ENCODE measurements at places on chromosomes 6 and 20.
A peak's percentile ranks its signal among the peaks of the same experiment; 100 is the strongest.

DNA sequence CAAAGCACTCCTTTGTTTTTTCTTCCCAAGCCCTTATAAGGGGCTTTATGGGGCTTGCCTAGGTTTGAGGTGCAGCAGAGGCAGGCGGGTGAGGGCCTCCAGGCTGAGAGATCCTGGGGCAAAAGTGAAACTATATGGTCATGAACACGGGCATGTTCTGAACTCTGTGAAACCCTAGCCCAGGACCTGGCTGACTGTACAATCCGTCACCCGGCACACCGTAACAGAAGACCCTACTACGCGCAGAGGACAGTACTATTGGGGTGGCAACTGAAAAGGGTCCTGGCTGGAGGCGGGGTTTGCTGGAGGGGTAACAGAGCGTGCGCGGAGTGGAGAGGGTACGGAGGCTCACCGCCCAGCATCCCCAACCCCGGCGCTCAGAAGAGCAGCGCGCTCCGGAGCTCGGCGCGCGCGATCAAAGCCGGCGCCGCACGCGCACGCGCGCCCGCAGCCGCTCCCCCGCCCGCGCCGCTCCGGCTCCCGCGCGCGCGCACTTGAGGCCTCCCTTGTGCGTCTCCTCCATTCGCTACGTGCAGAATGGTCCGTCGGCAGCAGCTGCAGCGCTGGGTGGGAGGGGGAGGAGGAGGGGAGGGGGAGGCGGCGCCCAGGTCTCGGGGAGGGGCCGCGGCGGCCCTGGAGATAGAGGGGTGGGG is 54.2 kb downstream of the MRPL14 start:
- peak; percentile 79 for DNase-seq

- no peak for DNase-seq
Measured at GRCh38 chr6:141580988-141581552, 551.7 kb upstream of the GJE1 start.

- no peak for DNase-seq
Measured at GRCh38 chr6:25939593-25939992, 9.1 kb upstream of the SLC17A2 start.

DNA sequence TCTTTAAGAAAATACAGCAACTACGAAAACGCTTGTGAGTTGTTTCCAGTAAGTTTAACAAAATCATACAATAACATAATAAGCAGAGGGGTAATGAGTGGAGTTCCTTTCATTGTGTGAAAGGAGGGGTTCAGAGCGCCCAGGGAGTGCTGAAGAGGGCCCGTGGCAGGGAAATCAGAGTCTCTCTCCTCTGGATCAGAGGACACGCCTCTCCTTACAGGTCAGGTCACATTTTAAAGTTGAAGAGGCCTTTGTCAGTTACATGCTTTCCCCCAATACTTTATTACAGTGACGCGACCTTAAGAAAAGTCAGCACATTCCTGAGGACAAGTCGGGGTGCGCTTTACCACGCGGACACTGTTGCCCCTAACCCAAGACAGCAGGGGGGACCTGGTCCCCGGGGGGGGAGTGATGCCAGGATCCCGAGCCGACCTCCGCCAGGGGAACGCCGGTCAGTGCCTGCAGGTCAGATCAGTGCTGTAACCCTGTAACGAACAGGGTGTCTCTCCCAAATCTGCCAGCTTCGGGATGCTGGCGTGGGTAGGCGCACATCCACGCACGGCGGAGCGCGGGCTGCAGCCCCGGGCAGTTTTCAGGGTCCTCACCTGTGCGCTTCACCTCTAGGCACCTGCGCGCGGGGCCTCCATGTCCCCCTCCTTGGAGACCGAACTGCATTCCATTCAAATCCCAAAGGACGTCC is 848 bp downstream of the DACT2 start:
- DNase-seq: no peak

DNA sequence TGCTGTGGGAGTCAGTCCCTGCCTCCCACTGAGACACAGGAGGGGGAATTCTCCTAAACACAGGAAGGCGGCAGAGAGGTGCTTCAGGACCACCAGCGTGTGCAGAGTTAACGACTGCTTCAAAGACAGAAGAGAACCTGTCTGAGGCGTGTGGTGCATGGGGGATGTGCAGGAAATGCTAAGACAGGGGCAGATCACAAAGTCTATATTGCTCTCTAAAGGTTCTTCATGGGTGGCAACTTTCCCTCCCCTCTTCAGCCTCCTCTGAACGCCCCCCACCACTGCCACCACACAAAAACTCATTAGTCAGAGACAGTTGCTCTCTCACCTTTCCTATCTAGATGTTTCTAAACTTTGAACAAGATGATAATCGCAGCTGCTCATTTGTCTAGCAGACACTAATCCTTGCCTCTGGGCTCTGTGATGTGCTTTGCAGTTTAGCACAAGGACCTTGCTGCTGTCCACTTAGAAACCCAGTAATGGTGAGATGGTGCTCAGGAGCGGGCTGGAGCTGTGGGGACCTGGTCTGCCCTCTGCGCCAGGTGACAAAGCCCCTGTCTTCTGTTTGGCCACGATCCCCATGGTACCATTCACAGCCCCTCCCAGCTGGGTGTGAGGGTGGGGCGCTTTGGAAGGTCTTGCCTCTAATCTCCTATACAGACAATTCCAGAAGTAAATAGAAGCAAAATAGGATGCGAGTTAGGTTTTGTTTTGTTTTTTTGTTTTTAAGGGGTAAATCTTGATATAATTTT is 219.6 kb downstream of the NRN1 start:
- no peak for DNase-seq

GRCh38 chr6:123515715-123516114 is 121.0 kb downstream of the TRDN start:
- DNase-seq: no peak

DNA sequence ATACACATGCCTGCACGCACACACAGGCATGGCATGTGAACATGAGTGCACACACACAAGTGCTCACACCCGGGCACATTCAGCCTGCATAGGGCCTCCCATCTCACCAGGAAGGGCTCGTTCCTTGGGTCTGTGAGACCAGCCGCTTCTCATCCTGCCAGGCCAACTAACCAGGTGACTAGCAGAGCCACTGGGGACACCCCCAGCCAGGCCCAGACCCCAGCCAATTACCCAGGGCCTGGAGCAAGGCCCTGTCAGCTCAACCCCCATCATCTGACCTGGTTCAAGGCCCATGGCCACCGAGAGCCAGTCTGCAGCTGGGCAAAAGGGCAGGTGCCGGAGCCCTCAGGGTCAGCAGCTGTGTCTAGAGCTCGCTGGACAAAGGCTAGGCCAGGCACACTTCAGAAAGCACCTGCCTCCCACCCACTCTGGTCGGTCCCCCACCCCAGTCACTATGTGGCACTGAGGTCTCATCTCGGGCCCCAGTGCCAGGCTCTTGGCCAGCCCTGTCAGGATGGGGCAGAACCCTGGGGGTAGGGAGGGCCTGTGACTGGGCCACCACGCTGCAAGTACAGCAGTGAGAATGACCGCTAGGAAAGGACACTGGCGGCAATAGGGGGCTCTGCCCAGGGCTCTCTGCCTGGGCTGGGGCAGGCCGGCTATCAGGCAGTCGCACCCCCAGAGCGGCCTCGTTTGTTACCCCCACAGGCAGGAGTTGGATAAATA is 26.8 kb upstream of the MRGBP start:
- no peak for DNase-seq

DNA sequence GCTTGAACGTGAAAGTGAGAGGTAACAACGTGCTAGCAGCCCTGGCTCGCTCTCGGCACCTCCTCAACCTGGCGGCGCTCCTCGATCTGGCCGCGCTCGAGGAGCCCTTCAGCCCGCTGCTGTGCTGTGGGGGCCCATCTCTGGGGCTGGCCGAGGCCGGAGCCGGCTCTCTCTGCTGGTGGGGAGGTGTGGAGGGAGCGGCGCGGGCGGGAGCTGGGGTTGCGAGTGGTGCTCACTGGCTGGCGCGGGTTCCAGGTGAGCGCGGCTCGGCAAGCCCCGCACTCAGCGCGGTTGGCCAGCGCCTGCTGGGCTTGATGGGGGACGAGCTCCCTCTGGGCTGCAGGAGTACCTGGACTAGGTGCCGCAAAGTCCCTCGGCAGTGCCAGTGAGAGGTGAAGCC is 52.5 kb upstream of the RPS6KA2 start:
- no peak for DNase-seq

DNA sequence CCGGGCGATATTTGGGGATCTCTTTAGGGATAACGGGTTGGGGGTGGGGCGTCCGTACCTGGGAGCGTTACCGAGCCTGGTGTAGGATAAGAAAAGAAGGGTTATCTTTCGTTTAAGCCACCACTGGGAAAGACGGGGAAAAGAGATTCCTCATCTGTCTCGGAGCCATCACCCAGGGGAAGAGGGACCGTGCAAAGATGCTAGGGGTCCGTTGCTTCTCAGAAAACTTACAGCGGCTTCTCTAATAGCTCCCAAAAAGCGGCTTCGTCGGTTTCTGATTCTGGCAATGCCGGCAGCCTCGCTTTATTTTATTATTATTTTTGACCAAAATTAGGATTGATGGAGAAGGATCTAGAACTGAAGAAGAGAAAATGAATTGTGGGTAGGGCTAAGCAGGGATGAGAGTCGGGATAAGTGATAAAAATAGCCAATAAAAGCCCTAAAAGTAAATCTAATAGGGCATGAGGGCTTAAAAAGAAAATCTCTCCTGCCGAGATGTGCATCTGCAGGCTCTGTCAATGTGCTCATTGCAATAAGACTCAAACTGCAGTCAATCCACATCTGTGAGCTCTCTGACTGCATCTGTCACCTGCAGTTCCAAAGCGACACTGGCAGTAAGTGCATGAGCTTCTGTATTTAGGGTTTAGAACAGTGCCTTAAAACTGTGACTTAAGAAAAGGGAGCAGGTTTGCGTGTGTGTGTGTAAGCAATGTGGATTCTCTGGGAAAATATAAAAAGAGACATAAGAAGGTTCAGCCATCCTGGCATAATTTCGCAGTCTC is 801 bp downstream of the TBPL1 start:
- no peak for DNase-seq

- no peak for DNase-seq
Measured at GRCh38 chr6:119277052-119277451, 72.5 kb downstream of the MAN1A1 start.

DNA sequence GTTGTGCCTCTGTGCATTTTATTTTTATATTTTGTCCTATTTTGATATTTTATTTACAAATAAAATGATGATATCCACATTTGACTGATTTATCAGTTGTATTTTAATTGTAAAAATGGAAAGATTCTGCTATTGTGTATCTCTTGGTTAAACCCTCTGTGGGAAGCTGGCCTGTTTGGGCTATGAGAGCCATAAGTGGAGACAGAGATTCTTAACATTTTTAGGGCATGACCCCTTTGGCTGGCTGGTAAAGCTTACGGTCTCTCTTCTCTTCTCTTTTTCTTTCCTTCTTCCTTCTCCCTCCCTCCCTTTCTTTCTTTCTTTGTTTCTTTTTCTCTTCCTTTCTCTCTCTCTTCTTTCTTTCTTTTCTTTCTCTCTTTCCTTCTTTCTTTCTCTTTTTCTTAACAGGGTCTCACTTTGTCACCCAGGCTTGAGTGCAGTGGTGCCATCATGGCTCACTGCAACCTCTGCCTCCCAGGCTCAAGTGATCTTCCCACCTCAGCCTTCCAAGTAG is 172.3 kb upstream of the CDYL start:
- DNase-seq: no peak

DNA sequence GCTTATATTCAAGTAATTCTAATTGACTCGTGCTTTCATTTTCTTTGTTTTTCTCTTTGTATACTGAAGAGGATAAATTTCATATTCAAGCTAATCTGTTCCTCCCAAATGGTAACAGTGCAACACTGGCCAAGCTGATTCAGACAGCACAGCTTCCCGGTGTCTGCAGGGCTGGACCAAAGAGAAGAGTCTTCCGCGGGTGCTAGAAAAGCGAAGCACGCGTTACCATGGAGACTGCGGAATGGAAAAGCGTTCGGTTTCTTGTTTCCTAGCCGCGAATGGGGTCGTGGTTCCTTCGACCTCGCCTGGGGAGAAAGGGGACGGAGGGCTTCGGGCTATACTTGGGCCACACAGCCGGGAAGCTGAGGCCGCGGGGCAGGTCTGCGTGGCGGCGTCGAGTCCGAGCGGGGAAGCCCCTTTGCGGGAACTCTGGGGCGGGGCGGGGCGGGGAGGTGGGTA is 6.2 kb upstream of the ZNF311 start:
- DNase-seq: peak; percentile 60

GRCh38 chr6:46134216-46134615 is 4.4 kb downstream of the ENPP4 start:
- DNase-seq: no peak

- DNase-seq: no peak
Measured at GRCh38 chr20:43528258-43528875, 20.9 kb downstream of the L3MBTL1 start.

- no peak for DNase-seq
Measured at GRCh38 chr6:14664112-14664601, 546.6 kb downstream of the CD83 start.

DNA sequence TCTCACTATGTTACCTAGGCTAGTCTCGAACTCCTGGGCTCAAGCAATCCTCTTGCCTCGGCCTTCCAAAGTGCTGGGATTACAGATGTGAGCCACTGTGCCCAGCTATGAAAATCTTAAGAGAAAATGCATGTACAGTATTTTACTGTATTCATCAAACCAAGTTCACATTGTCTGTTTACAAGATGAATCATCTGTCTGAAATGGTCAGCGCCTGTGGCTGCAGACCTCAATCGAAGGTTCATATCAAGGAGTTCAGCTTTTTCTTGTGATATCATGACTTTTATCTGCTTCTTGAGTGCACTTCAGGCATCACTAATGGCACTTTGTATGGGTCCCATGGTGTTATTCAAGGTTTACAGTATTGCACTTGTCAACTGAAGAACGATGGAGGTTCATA is 155.1 kb downstream of the SLC16A10 start:
- DNase-seq: no peak

DNA sequence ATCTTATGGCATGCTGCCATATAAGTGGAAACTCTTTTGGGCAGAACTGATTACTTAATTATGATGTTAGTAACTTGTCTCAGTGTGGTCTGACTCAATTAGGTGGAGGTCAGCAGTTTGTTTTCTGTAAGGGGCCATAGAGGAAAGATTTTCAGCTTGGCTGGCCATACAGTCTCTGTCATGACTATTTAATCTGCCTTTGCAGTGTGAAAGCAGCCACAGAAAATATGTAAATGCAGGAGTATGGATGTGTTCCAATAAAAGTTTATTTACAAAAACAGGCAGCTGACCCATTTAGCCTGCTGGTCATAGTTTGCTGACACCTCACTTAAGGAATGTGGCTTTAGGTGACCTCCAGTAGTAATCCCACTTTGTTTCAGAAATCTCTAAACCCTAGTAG is 700.7 kb downstream of the EPM2A start:
- no peak for DNase-seq

GRCh38 chr6:158068893-158069799 is 87.5 kb downstream of the SYNJ2 start:
- DNase-seq: no peak

DNA sequence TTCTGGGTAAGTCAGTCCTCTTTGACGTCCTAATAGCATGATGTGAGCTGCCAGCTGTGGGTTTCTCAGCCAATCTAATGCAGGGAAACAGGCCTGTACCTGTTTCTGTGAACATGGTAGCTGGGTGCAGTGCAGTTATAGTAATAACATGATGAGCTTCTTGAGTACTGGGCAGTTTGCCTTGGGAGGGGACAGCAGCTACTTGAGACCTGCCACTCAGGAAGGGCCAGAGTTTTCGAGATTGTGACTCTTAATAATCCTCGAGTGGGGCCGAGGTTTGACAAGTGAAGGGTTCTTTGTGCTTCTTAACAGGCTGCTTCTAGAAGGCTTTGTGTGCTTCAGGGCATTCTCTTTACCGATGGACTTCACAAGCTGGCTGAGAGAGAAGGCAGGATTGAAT is 180.1 kb downstream of the JARID2 start:
- no peak for DNase-seq

- DNase-seq: no peak
Measured at GRCh38 chr6:64335195-64335594, 699.6 kb downstream of the PHF3 start.
